ENCODE measurements at places on chromosomes 3 and 15. TPM values are rescaled to one million over a fixed set of nuclear protein-coding genes. Genes with fewer than 3 reads are reported as not detected.

The SPG21 gene
- 124 TPM for total RNA-seq

The RETNLB gene
- not detected for total RNA-seq

The ATP11B gene
- total RNA-seq: 108 TPM

The NT5DC2 gene
- 137 TPM for total RNA-seq

The SLC22A14 gene
- 0.13 TPM for total RNA-seq

The SEMA3F gene
- 69.6 TPM for total RNA-seq

The SLC15A2 gene
- 0.41 TPM for total RNA-seq

The CD200 gene
- total RNA-seq: not detected

The TM4SF1 gene
- total RNA-seq: 1,063 TPM

The SAMMSON gene
- total RNA-seq: not detected

The IL16 gene
- total RNA-seq: 1.0 TPM

The LEKR1 gene
- not detected for total RNA-seq

The FURIN gene
- 62.0 TPM for total RNA-seq

The CRABP1 gene
- total RNA-seq: 6.7 TPM

The GP5 gene
- total RNA-seq: 0.05 TPM

The CP gene
- 5.8 TPM for total RNA-seq

The ROBO2 gene
- 1.3 TPM for total RNA-seq

The CFAP100 gene
- total RNA-seq: not detected

The CMC1 gene
- total RNA-seq: 15.9 TPM

The TIPARP gene
- 22.1 TPM for total RNA-seq

The GNAT1 gene
- not detected for total RNA-seq

The PRSS50 gene
- 0.13 TPM for total RNA-seq

Measured in Panc1 (cell line).